ENCODE measurements at places on chromosomes 4 and X.

DNA sequence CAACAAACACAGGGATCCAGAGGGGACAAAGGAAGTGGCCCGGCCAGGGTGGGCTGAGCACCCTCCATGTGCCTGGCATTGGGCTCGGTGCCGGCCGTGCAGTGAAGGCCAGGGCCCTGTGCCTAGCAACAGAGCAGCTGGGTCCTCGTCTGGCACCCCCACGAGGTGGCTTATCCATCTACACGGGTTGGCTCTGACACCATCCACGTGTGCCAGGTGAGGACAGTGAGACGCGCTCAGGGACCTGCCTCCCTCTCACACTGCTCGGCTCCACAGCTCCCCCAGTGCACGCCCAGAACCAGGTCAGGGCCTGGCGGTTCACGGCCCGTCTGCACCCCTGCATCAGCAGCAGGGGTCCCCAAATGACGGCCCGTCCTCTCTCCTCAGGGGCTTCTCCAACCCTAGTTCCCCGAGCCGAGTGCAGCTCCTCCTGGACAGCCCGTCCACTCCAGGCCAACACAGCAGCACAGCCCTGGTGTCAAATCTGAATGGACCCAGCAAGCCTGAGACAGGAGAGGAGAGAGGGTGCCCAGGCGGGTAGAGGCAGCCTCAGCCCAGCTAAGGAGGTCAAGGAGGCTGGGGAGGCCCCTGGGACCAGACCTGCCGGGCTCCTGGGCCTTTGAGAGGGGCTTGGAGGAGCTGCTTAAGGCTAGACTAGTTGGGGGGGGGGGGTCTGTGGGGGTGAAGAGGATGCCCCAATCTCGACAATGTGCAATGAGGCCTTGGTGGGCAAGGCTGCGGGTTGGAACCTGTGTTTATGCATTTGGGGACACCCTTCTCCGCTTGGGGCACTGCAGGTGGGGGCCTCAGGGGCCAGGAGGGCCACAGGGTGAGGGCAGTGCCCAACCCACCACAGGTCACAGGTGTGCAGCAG lies 113.6 kb downstream of the FAM53A start:
- no peak for DNase-seq

- no peak for DNase-seq
Measured at GRCh38 chr4:90641861-90642599, 514.8 kb downstream of the CCSER1 start.

DNA sequence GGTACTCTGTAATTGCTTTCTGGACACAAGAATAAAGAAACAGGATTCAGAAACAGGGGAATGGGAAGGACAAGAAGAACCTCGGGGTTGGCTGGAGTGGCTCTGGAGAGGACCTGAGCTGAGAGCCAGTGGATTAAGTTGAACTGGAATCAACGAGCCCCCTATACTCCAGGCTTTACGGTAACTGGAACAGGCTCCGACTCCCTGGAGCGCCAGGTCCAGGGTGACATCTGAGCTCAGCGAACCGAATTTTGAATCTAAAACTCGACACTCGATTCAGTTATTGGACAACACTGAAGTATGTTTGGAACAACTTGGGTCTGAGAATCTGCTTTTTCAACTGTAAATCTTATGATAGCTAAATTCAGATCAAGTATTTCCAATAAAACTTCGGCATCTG lies 23.9 kb downstream of the HMX1 start:
- DNase-seq: no peak

DNA sequence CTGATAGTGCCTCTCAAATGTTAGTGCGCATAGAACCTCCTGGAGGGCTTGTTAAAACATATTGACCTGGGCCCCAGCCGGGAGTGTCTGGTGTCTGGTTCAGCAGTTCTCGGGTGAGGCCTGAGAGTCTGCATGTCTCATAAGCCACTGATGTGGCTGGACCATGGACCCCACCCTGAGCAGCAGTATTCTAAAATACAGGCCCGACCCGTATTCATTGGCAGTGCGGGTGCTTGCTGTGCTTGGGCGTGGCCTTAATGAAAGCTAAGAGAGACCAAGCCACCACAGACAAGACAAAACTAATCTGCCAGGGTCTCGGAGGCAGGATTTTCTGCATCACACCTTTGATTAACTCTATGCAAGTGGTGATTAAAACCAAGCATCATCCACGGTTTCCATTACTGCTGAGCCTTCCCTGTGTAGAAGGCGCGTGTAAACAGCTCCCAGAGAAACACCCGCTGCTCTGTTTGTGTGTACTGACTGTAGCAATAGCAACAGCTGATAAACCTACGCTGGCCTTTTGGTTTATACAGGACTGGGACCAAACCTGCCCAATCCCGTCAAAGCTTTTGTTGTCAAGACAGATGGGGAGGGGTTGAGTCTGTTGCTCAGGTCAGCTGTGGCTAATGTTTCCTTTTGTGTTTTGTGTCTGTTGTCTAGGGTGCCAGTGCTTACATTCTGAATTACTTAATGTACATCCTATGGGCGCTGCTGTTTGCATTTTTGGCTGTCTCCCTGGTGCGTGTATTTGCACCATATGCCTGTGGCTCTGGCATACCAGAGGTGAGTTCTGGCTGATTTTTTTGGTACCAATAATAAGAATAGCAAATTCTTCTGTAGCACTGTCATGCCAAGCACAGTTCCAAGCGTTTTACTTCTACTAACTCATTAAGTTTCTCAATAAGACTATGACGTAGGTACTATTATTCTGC lies 40.8 kb downstream of the CLCN4 start:
- no peak for DNase-seq

GRCh38 chr4:105551965-105552746 lies at the start of gene ARHGEF38:
Gene ARHGEF38, plus strand, starts transcription at chr4:105552620. Its CDS starts 146 bp downstream, at chr4:105552766.
- no peak for DNase-seq

GRCh38 chr4:72602396-72603376 lies 33.7 kb upstream of the ADAMTS3 start:
- DNase-seq: no peak

DNA sequence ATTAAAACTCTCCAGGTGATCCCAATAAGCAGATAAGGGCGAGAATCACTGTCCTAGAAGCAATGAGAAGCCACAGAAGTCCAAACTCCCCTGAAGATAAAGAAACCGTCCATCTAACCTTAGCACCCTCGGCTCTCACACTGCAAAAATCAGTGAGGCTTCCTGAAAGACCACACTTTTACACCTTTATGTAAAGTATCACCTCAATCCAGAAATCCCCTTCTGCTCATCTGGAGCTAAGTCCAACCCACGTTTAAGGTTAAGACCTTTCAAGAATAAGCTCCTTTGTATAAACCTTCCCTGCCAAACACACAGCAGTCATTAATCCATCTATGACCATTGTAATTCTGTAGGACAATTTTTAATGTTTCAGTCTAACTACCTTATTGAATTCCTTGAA lies 41.7 kb downstream of the LIN54 start:
- no peak for DNase-seq

DNA sequence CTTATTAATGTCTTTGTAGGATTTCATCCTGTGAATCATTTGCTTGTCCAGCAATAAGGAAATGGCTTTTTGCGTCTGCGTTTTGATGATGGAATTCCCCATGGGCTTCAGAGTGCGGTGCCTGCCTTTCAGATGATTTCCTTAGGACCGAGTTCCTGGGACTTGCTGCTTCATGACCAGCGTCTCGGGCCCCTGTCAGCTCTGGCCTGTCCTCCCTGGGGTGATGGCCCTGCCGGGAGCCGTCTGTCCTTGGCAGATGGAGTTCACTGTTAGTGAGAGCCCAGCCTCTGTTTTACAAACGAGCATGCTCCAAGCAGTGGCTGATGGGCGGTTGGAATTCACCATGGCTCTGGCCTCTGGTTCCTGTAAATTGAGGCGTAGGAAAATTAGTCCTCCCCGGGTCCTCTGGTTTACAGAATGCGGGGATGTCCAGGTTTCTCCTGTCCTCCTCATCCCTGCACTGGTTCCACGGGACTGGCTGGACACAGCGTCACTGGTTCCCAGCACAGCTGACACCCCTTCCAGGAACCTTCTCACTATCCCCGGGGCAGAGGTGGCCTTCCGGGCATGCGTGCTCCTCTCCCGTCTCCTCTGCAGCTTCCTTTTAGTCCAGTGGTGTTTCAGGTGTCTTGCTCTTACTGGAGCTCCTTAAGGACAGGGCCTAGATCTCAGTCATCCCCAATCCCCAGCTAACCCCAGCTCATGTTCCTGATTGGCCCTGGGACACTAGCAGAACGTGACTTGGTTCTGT lies 34.9 kb downstream of the TBC1D14 start:
- DNase-seq: no peak

DNA sequence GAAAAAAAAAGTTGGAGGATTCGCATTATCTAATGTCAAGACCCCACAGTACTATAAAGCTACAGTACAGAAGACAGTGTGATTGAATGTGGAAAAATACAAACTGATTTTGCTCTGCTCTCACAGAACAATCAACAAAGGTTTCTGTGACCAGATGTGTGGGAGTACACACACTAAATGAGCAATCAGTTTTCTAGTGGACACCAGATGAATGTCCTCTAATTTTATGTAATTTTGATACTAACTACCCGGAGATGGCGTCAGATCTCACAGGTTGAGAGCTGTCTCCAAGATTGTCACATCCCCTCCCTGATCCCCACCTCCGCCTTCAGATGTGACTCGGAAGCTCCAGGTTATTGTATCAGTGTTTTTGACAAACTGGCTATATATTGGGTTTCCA lies 81.9 kb upstream of the HUWE1 start:
- no peak for DNase-seq

DNA sequence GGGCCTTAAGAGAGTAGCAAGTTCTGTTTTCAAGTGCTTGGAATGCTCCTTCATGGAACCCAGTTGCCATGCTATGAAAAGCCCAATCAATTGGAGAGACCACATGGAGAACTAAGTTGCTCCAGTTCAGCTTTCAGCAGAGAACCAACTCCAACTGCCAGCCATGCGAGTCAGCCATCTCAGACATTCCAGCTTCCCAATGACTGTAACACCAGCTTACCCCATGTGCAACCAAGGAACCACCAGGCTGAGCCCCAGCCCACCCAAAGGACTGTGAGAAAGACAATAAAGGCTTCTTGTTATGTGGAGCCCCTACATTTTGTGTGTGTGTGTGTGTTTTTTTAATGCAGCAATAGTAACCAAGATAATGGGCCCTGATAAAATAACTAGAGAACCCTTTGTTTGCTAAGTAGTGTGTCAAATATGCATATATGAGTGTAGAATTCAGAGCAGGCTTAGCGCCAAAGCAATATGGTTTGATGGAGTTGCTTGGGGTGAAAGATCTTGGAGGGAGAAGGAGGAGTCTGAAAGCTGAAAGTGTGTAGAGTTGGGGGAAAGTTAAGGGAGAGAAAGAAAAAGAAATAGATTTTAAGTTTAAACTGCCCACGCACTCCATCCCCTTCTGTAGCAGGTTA lies 35.0 kb upstream of the CCKAR start:
- DNase-seq: no peak

GRCh38 chrX:42176789-42177188 lies 253.4 kb upstream of the CASK start:
- no peak for DNase-seq

DNA sequence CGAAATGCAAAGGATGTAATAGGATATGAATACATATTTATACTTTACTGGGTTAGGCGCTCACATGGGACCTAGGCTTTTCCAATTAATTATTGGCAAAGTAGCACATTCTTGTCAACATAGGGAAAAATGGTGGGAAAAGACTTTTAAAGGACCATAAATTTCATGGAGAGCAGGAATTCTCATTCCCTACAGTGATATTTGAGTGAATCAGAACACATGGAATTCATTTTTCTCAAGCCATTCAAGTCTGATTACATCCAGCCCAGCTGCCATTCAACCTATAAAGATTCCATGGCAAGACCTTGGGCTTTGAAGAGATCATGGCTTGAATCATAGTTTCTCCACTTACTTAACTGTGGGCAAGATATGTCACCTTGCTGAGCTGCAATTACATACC lies 150.4 kb downstream of the SOWAHB start:
- DNase-seq: no peak

DNA sequence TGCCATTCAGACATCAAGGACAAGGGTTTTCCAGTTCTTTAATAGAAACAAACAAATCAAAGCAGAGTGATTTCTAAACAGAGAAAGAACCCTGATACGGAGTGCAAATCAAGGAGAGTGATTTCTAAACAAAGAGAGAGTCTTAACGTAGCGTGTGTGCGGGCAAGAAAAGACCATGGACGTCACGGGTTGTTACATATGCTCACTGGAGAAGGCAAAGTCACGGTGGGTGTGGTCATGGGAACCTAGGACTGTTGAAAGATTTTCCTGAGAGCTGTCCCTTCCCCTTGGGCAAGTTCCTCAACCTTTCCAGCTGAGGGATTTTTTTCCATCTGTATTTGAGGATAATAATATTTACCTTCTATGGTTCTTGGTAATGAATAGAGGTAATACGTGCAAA lies 95.0 kb upstream of the SLC34A2 start:
- no peak for DNase-seq

GRCh38 chr4:63583007-63583406 lies 826.2 kb downstream of the TECRL start:
- DNase-seq: no peak

- DNase-seq: no peak
Measured at GRCh38 chr4:185966997-185967775, 101.8 kb upstream of the TLR3 start.

- DNase-seq: no peak
Measured at GRCh38 chr4:156294577-156294976, 340.9 kb upstream of the CTSO start.

DNA sequence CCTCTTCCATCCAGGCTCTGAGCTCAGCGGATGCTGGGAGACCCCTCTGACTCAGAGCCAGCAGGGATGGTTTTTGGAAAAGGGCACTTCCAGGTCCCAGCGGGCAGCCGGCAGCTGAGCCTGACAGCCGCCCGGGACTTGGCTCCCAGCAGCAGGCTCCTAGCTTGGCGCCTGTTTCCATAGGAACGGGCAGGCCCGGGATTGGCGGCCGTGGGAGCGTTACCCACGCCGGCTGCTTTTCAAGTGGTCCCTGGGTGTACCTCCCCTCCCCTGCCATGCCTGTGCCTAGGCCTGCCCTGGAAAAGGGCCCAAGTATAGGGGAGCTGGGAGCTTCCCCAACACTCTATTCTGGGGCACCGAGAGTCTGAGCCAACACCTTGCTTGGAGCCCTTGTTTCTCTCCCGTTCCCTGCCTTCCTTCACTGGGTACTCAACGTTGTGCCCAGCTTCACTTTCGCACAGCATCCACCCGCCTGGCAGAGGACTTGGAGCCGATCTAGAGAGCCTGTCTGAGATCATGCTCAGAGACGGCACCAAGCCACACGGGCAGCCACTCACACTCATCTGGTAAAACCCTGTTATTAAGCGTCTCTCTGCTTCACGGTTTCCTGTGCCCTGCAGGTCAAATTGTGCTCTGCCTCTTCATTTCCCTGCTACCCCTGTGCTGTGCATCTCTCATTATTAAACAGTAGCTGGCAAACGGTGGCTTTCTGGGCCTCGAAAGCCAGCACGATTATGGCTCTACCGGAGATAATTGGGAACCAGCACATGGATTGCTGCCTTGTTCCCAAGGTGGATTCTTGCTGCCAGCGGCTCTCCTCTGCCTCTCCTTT lies 521.5 kb downstream of the BCOR start:
- DNase-seq: no peak

- no peak for DNase-seq
Measured at GRCh38 chrX:32599156-32599555, 612.2 kb downstream of the DMD start.

GRCh38 chr4:34258176-34258575 lies 1986.1 kb downstream of the ARAP2 start:
- DNase-seq: no peak

GRCh38 chr4:113811359-113811758 lies 49.8 kb upstream of the CAMK2D start:
- no peak for DNase-seq
